ENCODE measurements at places on chromosomes 11 and 22.

GRCh38 chr11:125671561-125671960 lies 9.1 kb downstream of the ACRV1 start:
- H3K27me3 ChIP-seq: no peaks in the 10 kb centered on the region
- DNase-seq: no peak
- H3K27ac ChIP-seq: no peak overlapping the region

GRCh38 chr11:128341280-128342248 lies 245.8 kb downstream of the ETS1 start:
- no peaks in the 10 kb centered on the region for H3K36me3 ChIP-seq
- H3K27me3 ChIP-seq: no peaks in the 10 kb centered on the region
- H3K4me1 ChIP-seq: peaks cover 25% of the 10 kb centered on the region
- H3K4me3 ChIP-seq: no peak overlapping the region

GRCh38 chr11:9250139-9250582 lies 15.0 kb downstream of the DENND5A start:
- peak overlapping the region; percentile 66 for H3K27ac ChIP-seq
- H3K36me3 ChIP-seq: no peaks in the 10 kb centered on the region
- no peak for DNase-seq

DNA sequence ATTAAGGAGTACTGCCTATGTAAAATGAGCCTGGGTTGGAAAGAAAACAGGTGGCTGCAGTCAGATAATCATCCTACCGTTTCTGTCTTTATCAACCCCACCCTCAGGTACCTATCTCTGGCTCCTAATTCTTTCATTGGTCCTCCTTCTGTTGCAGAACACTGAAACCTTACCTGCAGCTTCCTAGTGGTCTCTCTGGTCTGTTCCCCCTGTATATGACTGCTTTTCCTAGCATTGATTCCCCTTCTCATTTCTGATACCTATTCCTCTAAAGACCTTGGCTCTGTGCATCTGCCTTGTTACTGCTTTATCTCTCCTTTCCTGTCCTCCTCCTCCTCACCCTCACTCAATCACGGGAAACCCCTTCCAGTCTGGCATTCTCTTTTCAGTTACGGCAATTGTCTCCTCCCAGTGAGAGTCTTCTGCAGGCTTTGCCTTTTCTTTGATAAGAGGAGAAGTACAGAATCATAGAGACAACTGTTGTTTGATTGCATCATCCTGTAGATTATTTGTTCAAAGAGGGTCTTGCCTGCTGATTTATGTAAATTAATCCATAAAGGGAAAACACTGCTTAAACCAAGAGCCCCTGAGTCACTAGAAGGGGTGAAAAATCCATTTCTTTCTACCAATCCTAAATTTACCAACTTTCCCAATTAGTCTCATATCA lies 301.2 kb downstream of the AASDHPPT start:
- no peaks in the 10 kb centered on the region for H3K36me3 ChIP-seq
- H3K4me1 ChIP-seq: no peaks in the 10 kb centered on the region
- H3K27me3 ChIP-seq: no peaks in the 10 kb centered on the region
- no peak overlapping the region for H3K4me3 ChIP-seq
- no peak for DNase-seq

DNA sequence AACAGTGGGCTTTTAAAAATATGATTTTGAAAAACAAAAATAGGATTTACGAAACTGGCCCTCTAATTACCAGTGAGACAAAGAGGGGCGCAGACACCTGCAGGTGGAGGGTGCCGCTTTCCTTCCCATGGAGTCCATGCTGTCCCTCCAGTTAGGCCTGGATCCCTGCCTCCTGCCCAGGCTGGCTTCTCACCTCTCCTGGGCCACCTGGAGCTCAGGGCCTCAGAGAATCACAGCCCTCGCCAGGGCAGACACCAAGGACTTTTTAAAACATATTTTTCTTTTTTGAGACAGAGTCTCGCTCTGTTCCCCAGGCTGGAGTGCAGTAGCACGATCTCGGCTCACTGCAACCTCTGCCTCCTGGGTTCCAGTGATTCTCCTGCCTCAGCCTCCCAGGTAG lies 1437.2 kb downstream of the TBC1D22A start:
- no peaks in the 10 kb centered on the region for H3K27me3 ChIP-seq
- H3K36me3 ChIP-seq: no peaks in the 10 kb centered on the region
- H3K27ac ChIP-seq: no peak overlapping the region
- H3K4me3 ChIP-seq: no peak overlapping the region
- DNase-seq: no peak

DNA sequence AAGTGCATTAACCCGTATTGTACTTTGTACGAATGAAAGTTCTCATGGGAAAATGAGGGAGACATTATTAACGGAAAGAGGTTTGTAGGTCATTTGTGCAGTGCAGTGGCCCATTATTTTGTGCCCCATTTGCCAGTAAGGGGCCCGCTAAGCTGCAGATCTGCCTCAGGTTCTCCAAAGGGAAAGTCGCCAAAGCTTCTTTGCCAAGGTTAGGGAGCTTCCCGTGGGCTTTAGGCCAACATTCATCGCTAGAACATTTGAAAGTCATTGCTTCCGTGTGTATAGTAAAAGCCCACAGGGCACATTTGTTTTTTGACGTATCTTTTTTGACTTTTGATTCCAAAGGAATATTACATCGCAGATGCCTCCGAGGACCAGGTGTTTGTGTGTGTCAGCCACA lies 61.0 kb upstream of the SORL1-AS1 start:
- DNase-seq: no peak
- no peak overlapping the region for H3K4me3 ChIP-seq
- peaks cover 8% of the 10 kb centered on the region for H3K4me1 ChIP-seq
- no peaks in the 10 kb centered on the region for H3K27me3 ChIP-seq

DNA sequence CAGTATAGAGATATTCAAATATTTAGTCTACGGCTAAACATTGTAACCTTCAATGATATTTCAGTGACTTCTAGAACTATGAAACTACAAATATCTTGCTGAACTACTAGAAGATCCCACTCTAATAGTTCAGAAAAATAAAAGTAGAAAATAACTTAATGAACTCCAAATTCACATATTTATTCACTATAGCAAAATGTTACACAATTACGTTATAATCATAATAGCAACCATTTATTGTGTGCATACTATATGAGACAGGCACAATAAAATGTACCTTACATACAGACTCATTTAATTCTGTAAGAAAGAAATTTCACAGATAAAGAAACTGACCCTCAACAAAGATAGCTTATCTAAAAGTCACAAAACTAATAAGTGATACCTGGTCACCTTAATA lies 57.9 kb downstream of the F2 start:
- H3K4me1 ChIP-seq: no peaks in the 10 kb centered on the region
- H3K27ac ChIP-seq: no peak overlapping the region
- no peak for DNase-seq
- no peaks in the 10 kb centered on the region for H3K27me3 ChIP-seq

DNA sequence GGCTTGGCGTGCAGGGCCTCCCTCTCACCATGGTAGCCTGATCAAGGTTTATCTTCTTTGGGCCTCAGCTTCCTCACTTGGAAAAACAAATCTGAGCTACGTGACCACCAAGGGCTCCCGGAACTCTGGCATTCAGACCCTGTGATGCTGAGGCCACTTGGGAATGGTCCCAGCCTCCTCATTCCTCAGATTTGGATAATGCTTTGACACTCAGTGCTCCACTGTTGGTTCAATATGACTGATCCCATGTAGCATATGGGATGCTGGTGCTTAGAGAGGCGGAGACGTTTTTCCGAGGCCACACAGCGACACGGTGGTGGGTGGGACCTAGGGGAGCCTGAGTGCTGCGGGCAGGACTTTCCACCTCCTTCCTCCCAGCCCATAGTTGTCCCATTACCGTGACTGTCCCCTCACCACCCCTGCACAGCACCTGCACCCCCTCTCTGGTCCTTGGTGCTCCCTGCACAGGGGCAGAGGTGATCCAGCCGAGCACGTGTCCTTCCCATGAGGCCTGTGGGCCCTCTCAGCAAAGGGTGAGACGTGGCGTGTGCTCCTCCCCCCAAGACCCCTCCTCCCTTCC lies 23.1 kb downstream of the MB start:
- H3K27ac ChIP-seq: no peak overlapping the region
- no peaks in the 10 kb centered on the region for H3K27me3 ChIP-seq

DNA sequence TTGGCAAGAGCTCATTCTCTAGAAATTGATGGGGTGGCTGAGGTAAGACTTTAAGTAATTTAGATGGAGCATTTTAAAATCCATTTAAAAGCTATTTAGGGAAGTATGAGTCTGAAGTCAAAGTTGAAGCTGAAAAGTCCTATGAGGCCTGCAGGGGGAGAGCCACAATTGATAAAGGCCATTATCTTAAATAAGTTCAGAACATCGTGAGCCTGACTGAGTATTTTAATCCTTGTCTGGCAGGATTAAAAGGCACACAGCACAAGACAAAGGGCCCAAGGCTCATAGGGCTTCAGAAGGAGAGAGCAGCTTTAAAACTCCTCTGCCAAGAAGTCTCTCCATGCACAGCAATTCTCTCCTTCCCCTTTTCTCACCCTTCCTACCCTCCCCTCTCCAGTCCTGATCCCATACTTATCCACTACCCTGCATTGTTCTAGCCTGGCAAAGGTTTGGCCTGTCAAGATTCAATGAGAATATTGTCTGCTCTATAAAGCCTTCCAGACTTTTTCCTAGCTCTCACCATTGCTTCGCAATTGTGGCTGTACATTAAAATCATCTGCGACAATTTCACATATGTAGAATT lies 1312.9 kb downstream of the FAM181B start:
- no peak overlapping the region for H3K4me3 ChIP-seq
- H3K27ac ChIP-seq: no peak overlapping the region
- no peaks in the 10 kb centered on the region for H3K4me1 ChIP-seq
- no peak for DNase-seq
- no peaks in the 10 kb centered on the region for H3K27me3 ChIP-seq
- H3K36me3 ChIP-seq: no peaks in the 10 kb centered on the region

DNA sequence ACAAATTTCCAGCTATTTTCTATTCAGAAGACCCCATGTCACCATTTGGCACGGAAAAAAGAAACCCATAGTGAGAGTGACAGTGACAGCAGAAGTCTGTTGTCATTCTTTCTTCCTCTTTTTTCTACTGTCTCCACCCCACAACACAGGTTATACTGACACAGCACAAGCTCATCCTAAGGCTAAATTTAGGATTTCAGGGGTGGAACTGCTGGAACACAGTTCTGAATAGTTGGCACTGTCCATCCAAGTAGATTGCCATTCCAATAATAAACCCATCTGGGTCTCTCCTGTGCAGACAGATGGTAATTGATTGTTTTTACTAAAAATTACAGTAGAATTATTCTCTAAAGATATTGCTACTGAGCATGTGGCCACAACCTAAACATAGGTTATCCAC lies 95.2 kb upstream of the C11orf87 start:
- H3K4me1 ChIP-seq: no peaks in the 10 kb centered on the region
- DNase-seq: no peak
- no peak overlapping the region for H3K27ac ChIP-seq
- no peak overlapping the region for H3K4me3 ChIP-seq
- H3K36me3 ChIP-seq: no peaks in the 10 kb centered on the region

- no peak within 1 kb of the TSS for H3K27ac ChIP-seq
- no peaks in the 10 kb centered on the region for H3K4me1 ChIP-seq
- no peaks in the 10 kb centered on the region for H3K27me3 ChIP-seq
- H3K4me3 ChIP-seq: no peak within 1 kb of the TSS
- DNase-seq: no peak
- H3K36me3 ChIP-seq: no peaks in the 10 kb centered on the region
These were observed at the start of gene DDI1 for GRCh38 chr11:104036588-104036987. TSS of gene DDI1 (plus strand) at chr11:104036640. CDS start at chr11:104036823, 183 bp downstream.

DNA sequence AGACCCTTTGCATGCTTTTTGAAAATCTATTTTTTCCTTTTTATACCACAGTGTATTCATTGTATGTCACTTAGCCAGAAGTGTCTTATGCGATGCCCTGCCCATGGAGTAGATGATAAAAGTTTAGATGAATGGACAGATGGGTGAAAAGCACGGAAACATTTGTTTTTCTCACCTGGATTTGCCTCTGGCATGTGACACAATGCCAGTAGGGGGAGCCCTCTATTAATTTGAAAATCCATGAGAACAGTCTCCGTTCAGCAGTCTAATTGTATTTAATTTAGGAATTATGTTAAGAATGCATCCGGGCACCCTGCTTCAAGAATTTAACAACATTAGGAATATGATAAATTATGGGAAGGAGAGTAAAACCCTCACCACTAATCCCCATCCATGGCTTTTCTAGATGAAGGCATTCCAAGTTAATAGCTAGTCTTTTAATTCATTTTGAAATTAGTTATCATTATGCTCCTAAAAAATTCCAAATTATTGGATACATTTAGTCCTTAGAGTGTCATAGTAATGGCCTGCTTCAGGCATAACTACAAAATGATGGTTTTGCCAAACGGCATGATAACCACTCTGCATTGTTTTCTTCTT lies 55.3 kb upstream of the ALKBH3 start:
- no peaks in the 10 kb centered on the region for H3K4me1 ChIP-seq
- no peaks in the 10 kb centered on the region for H3K36me3 ChIP-seq
- no peak overlapping the region for H3K4me3 ChIP-seq
- H3K27me3 ChIP-seq: no peaks in the 10 kb centered on the region

GRCh38 chr22:21044931-21045584 lies 688 bp upstream of the LRRC74B start:
- no peak overlapping the region for H3K4me3 ChIP-seq
- no peak for DNase-seq
- peaks cover 7% of the 10 kb centered on the region for H3K27me3 ChIP-seq
- H3K4me1 ChIP-seq: peaks cover 11% of the 10 kb centered on the region

DNA sequence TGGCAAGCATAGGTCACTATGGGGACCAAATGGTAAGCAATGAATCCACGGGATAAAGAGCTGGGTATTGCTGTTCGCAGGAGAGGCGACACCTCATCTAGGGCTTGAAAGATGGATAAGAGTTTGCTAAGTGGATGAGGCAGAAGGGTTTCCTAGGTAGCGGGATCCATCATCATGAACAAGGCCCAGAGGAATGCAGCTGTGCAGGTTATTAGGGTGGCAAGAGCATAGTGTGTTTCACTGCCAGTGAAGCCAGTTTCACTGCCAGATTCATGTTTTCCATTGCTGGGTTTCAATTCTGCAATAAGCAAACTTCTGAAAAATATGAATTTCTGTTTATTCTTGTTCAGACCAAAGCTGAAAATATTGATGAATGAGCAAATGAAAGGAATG lies 27.2 kb downstream of the WEE1 start:
- H3K36me3 ChIP-seq: no peaks in the 10 kb centered on the region
- no peak overlapping the region for H3K27ac ChIP-seq
- no peak for DNase-seq
- no peaks in the 10 kb centered on the region for H3K27me3 ChIP-seq

DNA sequence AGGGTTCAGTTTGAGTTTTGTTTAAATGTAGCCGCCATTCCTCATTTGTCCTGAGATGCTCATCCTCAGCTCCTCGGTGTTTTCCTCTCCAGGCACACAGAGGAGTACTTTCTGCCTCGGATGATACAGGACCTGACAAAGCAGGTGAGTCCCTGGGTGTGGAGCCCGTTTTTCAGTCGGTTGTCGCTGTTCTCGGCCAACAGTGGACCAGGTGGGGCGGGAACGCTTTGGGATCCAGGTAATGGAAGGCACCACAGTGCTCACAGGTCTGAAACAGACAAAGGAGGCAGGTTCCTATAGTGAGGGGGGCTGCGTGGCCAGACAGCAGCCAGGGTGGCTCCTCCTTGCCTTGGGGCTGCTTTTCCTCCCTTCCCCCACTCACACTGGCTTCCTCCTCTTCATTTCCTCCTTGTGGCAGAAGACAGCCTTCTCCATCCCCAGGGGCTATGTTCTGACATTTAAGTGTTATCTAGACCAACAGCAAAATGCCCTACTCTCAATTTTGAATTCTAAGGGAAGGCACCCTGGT lies 19.4 kb downstream of the NADSYN1 start:
- H3K4me3 ChIP-seq: no peak overlapping the region
- no peaks in the 10 kb centered on the region for H3K4me1 ChIP-seq
- DNase-seq: no peak
- peaks cover 59% of the 10 kb centered on the region for H3K36me3 ChIP-seq
